ENCODE measurements at places on chromosomes 2 and 18. TPM values are rescaled to one million over a fixed set of nuclear protein-coding genes. Genes with fewer than 3 reads are reported as not detected.

Gene WIPF1
- 287 TPM for total RNA-seq

DNA sequence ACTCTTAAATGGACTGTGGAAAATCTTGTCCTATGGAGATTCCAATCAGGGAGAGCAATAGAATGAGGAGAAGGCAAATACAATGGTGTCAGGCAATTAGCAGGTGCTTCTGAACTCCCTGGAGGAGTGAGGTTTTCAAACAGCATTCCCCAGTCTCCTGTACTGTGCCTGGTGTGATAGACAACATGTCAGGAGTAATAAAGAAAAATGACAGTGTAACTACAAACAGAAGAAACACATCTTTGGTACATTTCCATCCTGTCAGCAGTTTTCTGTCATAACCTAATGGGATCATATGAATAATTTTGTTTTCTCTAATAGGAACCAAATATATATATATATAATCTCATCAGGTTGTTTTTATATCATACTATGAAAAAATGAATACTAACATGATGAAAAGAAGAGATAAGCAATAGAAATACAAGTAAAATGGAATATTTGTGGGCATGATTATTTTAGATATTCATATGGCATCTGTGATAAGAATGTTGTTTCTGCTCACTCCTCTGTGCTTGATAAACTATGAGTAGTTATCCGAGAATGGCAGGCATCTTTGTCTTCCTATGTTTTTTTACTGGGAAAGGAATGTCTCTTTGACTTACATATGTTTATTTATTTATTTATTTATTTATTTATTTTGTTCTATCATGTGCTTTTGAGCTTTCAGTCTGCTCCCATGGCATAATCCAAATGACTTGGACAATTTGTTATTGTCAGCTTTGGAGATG is 441.7 kb downstream of the TXNL1 start:
- DNase-seq: no peak

DNA sequence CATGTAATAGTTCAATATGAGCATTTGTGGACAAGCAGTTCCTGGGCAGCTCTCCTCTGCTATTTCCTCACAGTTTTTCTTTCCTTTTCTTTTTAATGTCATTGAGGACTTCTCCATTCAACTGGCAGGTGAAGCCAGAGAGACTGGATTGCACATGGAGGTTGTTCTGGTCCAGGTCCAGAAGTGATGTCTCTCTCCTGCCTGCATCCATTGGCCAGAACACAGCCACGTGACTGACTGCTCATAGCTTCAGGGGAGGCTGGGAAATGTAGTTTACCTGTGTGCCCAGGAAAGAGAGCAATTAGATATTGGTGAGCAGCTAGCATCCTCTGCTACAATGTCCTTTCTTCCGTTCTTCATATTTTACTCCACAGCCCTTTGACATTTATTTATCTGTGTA is 20.2 kb upstream of the ADAM23 start:
- no peak for DNase-seq

DNA sequence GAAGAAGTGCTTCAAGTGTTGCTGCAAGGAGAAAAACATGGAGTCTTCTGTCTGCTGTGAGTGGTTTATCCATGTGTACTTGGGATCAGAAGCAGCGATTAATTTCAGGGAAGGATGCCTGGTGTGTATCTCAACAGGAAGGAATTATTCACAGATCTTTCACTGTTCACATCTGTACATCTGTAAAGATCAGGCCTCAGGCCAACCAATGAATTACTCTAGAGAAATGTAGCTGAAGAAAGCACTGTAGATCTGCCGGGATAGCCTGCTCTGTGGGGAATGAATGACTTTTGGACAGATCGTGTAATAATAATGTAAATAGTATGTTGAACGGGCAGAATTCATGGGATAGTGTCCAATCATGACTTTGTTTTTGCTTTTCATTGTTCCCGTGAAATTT is 54.0 kb upstream of the SPP2 start:
- DNase-seq: no peak

GRCh38 chr18:3060667-3061580 is 48.0 kb upstream of the LPIN2 start:
- peak; percentile 42 for DNase-seq
